ENCODE measurements at places on chromosomes 6 and 20. TPM values are rescaled to one million over a fixed set of nuclear protein-coding genes. Genes with fewer than 3 reads are reported as not detected.

GRCh38 chr6:18507018-18507415, 119.9 kb downstream of the RNF144B start:
- DNase-seq = no peak
- H3K4me3 ChIP-seq = no peak overlapping the region
- H3K27ac ChIP-seq = no peak overlapping the region
- H3K4me1 ChIP-seq = peaks cover 20% of the 10 kb centered on the region

GRCh38 chr6:6659600-6660327, 71.2 kb downstream of the LY86 start:
- no peaks in the 10 kb centered on the region for H3K4me1 ChIP-seq
- H3K36me3 ChIP-seq = no peaks in the 10 kb centered on the region
- no peak overlapping the region for H3K27ac ChIP-seq
- H3K27me3 ChIP-seq = 0 out of 2 replicates have a peak, but pooled peaks cover 4% of the 10 kb centered on the region
- no peak for DNase-seq
- no peak overlapping the region for H3K4me3 ChIP-seq

DNA sequence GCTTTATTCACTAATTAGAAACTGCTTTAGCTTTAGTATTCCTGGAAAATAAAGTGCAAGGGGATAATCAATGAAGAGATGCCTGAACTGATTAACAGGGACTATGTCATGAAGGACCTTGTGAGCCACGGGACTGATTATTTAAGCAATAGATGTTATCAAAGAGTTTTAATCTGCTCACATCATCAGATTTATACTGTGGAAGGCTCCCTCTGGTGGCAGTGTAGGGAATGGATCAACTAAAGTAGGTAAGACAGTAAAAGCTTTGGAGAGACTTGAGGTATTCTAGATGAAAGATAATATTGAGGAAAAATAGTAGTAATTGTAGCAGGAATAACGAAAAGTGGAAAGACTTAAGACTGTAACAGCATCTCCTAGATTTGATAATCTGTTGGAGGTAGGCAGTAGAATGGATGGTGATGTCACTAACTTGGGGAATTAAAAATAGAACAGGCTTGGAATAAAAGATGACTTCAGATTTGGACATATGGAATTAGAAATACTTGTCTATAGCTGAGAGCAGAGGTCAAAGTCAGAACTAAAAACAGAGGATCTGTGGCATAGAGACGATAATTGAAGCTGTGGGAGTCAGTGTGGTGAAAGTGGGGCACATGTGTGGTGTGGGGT, 80.3 kb upstream of the HTR1E start:
- no peaks in the 10 kb centered on the region for H3K4me1 ChIP-seq
- no peaks in the 10 kb centered on the region for H3K36me3 ChIP-seq
- DNase-seq = peak; percentile 25
- no peaks in the 10 kb centered on the region for H3K27me3 ChIP-seq

DNA sequence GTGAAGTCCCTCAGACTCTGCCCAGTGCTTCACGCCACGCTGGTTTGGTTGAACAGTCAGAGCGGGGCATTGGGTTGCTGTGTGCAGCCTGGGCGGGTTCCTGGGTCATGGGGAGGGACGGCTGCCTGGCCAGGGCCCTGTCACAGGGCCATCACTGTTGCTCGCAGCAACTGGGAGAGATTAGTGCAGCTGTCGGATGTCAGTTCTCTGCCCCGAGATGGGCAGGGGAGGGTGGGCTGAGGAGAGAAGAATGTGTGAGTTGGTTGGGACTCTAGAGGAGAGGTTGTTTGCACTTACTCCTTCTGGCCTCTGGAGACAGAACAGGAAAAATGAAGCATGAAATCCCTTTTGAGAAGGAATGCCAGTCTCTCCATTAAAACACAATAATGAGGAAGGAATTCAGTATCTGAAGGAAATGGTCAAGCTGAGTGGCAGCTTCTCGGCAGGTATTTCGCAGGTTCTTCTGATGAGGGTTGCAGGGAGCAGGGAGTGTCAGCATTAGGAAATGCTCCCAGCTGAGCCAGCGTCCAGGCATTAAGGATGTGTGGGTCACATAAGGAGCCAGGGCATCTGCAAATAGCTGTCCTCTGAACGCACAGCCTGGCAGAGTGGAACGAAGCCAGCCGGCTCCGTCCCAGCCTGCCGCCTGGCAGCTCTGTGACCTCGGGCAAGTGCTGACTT, 95.9 kb downstream of the SSR1 start:
- no peak overlapping the region for H3K27ac ChIP-seq
- H3K36me3 ChIP-seq = peaks cover 65% of the 10 kb centered on the region
- no peaks in the 10 kb centered on the region for H3K27me3 ChIP-seq
- DNase-seq = peak; percentile 37
- H3K4me1 ChIP-seq = peaks cover 16% of the 10 kb centered on the region

- no peak overlapping the region for H3K4me3 ChIP-seq
- H3K36me3 ChIP-seq = no peaks in the 10 kb centered on the region
- H3K27me3 ChIP-seq = no peaks in the 10 kb centered on the region
Observed at GRCh38 chr20:8670893-8671215, 398.0 kb upstream of the PLCB4 start.

DNA sequence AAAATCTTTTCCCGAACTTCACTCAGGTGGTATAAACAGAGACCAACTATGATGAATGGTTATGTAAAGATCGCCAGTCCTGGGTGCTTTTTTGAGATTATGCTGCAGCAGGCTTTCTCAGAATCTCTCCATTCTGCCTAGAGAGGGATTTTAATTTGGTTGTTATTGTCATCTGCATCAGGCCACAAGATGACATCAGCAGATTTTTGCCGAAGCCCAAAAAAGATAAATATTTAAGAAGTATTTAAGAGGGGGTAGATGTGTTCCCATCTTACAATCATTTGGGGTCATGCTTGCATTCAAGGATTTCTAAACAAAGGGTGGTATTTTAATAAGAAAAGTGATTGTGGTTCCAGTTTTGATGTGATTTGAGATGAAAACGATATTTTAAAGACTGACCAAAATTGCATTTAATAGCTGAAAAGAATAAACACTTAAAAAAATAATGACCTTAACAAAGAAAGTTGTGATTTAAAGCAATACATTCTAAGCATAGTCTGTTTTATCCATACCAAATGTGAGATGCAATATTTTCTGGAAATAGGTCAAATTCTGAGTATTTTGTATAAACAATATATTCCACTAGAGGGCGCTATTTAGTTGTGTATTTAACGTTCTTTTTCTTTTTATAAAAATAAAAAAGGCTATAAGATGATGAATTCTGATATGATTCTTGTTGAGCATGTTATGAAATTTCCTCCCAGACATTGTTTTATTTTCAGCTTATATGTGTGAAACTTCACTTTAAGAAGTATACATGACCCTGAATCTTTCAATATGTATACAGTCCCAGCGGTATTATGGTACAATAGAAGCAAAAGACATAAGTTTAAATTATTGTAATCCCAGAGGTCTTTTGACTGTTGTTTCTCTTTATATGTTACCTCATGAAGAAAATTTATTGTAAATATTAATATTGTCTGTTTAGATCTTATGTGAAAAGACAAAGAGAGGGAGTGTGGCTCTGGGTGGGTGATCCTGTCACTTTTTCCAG, 51.0 kb upstream of the ZFP64 start:
- H3K4me1 ChIP-seq = no peaks in the 10 kb centered on the region
- H3K36me3 ChIP-seq = no peaks in the 10 kb centered on the region
- DNase-seq = no peak
- H3K27ac ChIP-seq = no peak overlapping the region

GRCh38 chr6:148288541-148288940, 54.1 kb upstream of the SASH1 start:
- DNase-seq = no peak
- H3K27me3 ChIP-seq = no peaks in the 10 kb centered on the region
- no peak overlapping the region for H3K4me3 ChIP-seq
- H3K36me3 ChIP-seq = no peaks in the 10 kb centered on the region
- H3K27ac ChIP-seq = no peak overlapping the region

- no peak for DNase-seq
- H3K27me3 ChIP-seq = no peaks in the 10 kb centered on the region
- H3K4me3 ChIP-seq = no peak overlapping the region
- peaks cover 20% of the 10 kb centered on the region for H3K4me1 ChIP-seq
- no peak overlapping the region for H3K27ac ChIP-seq
Observed at GRCh38 chr20:62665153-62665754, 23.0 kb downstream of the SLCO4A1 start.

DNA sequence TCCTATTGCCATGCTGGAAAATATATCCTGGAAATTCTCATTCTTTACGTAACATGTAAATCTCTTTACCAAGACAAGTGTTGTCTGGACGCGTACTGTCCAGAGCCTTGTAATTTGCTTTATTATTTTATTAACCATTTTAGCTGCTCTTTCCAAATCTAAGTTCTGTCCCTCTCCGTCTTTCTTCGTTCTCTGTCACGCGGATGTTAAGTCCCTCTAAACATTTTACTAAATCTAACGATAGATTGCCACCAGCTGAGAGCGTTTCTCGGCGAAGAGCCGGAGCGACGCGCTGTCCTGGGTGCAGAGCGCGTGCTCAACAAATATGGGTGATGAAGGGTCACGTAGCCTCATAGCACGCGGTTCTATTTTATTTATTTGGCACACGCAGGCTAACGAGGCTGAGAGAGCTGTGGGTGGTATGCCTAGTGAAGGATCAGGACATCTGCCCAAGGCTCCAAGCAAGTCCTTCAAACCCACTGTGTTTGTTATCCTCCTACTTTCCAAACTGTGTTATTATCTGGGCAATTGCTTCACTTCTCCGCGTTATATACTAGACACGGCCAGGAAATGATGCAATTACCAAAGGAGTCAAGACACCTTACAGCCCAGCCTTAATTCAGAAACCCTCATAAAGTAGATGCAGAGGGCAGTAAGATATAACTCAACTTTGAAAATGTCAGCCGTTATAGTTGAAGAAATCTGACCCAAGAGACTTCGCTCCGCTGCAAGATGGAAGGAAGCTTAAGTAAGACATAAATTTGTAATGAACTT, 10.0 kb upstream of the NCOA7 start:
- H3K27ac ChIP-seq = peak overlapping the region; percentile 47
- DNase-seq = peak; percentile 52
- no peaks in the 10 kb centered on the region for H3K27me3 ChIP-seq
- H3K4me1 ChIP-seq = no peaks in the 10 kb centered on the region

DNA sequence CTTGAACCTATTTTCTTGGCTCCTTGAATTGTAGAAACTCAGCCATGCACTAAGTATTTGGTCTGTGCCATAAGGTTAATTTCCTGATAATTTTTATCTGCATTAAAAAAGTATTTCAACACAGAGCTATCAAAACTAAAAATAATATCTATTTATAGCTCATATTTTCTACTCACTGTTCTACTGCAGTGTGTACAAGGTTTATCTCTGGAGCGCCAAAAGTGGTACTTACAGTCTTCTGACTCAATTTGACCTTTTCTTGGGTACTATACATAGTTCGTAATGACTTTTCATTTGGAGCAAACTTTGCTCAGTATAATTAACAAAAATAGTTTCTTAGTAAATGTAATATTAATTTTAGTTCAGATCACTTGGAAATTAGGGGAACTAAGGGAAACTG, 69.2 kb downstream of the IRAK1BP1 start:
- H3K4me3 ChIP-seq = no peak overlapping the region
- H3K36me3 ChIP-seq = peaks cover 13% of the 10 kb centered on the region
- no peaks in the 10 kb centered on the region for H3K27me3 ChIP-seq
- no peak overlapping the region for H3K27ac ChIP-seq

GRCh38 chr20:47330933-47331708, 25.4 kb downstream of the ZMYND8 start:
- DNase-seq = peak; percentile 82
- peak overlapping the region; percentile 50 for H3K27ac ChIP-seq
- H3K4me1 ChIP-seq = peaks cover 54% of the 10 kb centered on the region
- H3K27me3 ChIP-seq = no peaks in the 10 kb centered on the region
- no peak overlapping the region for H3K4me3 ChIP-seq

GRCh38 chr6:80641591-80641990, 535.1 kb downstream of the BCKDHB start:
- no peaks in the 10 kb centered on the region for H3K36me3 ChIP-seq
- H3K4me1 ChIP-seq = peaks cover 36% of the 10 kb centered on the region
- no peak overlapping the region for H3K4me3 ChIP-seq

- DNase-seq = no peak
- peaks cover 3% of the 10 kb centered on the region for H3K4me1 ChIP-seq
- peaks cover 16% of the 10 kb centered on the region for H3K36me3 ChIP-seq
Observed at GRCh38 chr6:38705924-38706323, 3.0 kb upstream of the GLO1 start.

GRCh38 chr6:150907383-150907782, 41.9 kb downstream of the MTHFD1L start:
- peaks cover 14% of the 10 kb centered on the region for H3K36me3 ChIP-seq
- no peaks in the 10 kb centered on the region for H3K27me3 ChIP-seq
- H3K27ac ChIP-seq = no peak overlapping the region
- no peaks in the 10 kb centered on the region for H3K4me1 ChIP-seq
- DNase-seq = no peak
- no peak overlapping the region for H3K4me3 ChIP-seq

- no peak for DNase-seq
- H3K4me1 ChIP-seq = peaks cover 17% of the 10 kb centered on the region
- H3K27me3 ChIP-seq = no peaks in the 10 kb centered on the region
Observed at GRCh38 chr6:4672772-4673171, 103.4 kb upstream of the CDYL start.

DNA sequence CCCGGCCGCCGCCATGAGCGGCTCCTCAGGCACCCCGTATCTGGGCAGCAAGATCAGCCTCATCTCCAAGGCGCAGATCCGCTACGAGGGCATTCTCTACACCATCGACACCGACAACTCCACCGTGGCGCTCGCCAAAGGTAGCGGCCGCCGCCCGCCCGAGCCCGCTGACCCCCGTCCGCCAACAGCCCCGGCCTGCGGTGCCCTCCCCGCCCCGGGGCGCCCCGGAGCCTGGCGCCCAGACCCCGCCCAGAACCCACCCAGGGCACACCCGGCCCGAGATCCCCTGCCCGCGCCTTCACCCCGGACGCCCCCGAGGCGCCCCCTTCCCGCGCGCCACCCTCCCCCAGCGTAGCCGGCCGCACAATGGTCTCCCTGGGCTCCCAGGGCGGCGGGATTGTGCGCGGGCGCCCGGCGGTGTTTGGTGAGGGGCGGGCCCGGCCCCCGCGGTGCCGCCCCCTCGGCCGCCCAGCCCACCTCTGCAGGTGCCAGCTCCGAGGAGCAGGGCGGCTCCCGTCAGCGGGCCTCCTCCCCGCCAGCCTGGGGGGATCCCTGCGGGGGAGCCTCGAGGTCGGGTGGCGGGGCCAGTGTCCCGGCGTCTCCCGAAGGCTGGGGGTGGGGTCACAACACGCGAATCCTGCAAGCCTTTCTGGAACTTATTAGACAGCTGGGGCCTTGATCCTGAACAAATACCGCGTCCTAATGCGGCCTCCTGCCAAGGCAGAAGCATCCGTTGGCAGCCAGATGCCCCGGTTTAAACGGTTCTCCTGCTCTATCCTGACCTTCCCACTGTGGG, 577 bp downstream of the LSM14B start:
- H3K27me3 ChIP-seq = peaks cover 8% of the 10 kb centered on the region
- H3K4me3 ChIP-seq = peak overlapping the region; percentile 64
- DNase-seq = peak; percentile 25

The DEFB113 gene
- total RNA-seq = not detected

The CRISP3 gene
- not detected for total RNA-seq

The BEND6 gene
- total RNA-seq = 11.9 TPM

The RCAN2 gene
- total RNA-seq = 19.6 TPM

The ZNF334 gene
- 0.11 TPM for total RNA-seq

The C6orf58 gene
- total RNA-seq = not detected

The CALHM4 gene
- not detected for total RNA-seq

The STMND1 gene
- total RNA-seq = not detected

The KCNB1 gene
- total RNA-seq = not detected

All from SJSA1 (cell line).